ENCODE measurements at places on chromosomes 12 and 14.

DNA sequence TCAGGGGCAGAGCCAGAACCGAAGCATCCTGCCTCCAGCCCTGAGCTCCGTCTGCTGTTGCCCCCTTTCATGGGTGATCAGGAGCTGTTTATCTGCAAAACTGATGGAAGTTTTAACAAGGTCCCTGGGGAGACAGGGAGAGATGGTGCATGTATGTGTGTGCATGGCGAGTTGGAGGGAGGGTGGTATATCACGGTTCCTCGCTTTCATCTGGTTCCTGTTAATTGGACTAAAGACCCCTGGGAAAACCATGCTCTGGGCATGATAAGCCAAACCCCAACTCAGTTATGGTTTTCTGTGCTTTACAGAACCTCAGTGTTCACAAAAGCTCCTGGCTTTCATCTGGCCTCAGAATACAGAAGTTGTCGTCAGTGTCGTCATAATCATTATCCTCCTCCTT lies 133.6 kb downstream of the KSR2 start:
- no peak for DNase-seq

DNA sequence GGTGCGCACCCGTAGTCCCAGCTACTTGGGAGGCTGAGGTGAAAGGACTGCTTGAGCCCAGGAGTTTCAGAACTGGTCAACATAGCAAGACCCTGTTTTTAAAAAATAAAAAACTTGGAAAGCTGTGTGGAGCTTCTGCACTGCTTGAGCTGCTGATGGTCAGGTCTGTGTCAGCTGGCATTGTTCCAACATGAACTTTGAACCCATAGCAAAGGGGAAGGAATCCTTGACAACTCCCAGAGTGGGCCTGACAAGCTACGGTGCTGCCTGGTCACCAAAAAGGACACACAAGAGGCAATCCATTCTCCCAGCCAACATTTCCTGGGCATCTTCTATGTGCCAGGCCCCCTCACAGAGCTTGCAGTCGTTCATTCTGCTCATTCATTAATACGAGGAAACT lies 16.4 kb upstream of the LTBP2 start:
- no peak for DNase-seq

DNA sequence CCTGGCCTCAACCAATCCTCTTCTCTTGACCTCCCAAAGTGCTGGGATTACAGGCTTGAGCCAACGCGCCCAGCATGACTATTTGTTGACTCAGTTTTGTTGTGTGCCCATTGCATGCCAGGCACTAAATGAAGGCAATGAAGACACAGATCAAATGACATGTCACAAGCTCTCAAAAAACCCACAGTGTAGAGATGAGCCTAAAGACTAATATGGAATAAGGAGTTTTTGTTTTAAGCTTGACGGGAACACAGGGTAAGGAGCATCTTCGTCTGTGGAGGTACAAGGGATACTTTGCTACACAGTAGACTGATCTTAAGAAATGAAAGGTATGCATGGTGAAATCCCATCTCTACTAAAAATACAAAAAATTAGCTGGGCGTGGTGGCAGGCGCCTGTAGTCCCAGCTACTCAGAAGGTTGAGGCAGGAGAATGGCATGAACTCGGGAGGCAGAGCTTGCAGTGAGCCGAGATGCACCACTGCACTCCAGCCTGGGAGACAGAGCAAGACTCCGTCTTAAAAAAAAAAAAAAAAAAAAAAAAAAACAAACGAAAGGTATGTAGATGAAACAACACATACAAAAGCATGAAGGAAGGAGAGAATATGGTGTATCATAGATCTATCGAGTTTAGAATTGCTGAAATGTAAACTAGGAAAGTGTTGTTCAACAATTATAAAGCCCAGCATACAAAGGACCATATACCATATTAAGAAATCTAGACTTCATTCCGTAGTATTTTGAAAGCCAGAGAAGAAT lies 122.1 kb upstream of the PTPRB start:
- no peak for DNase-seq

DNA sequence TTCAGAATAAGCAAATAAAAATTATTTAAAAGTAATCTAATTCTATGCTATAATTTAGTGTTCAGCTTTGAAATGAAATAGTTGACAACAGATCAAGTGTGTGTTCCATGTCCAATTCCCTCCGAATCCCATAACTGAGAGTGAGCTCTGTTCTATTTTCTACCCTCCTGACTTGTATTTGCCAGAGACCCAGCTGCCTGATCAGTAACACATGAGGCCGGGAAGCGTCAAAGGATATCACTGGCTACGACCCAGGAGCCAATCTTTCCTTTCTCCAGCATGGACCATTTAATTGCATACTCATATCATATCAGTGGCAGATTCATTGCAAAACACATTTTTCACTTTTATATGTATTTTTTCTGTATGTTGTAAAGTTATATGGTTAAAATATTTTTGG lies 108.8 kb upstream of the TSPAN8 start:
- no peak for DNase-seq

GRCh38 chr14:28381656-28382055 lies 384.9 kb upstream of the FOXG1 start:
- no peak for DNase-seq

DNA sequence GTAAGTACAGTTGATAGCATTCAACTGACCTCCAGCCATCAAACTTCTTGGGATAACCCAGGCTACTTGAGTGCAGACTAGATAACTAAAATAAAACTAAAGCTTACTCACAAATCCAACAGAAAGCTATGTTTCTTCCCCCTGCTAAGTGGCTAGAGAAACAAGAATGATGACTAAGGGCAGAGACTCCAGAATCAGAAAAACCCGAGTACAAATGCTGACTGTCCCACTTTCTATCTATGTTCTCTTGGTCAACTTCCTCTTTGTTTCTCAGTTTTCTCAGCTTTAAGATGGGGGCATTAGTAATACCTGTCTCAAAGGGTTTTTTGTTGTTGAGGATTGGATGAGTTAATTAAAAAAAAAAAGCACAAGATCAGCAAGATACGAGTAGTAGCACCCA lies 6.1 kb upstream of the NUAK1 start:
- no peak for DNase-seq

DNA sequence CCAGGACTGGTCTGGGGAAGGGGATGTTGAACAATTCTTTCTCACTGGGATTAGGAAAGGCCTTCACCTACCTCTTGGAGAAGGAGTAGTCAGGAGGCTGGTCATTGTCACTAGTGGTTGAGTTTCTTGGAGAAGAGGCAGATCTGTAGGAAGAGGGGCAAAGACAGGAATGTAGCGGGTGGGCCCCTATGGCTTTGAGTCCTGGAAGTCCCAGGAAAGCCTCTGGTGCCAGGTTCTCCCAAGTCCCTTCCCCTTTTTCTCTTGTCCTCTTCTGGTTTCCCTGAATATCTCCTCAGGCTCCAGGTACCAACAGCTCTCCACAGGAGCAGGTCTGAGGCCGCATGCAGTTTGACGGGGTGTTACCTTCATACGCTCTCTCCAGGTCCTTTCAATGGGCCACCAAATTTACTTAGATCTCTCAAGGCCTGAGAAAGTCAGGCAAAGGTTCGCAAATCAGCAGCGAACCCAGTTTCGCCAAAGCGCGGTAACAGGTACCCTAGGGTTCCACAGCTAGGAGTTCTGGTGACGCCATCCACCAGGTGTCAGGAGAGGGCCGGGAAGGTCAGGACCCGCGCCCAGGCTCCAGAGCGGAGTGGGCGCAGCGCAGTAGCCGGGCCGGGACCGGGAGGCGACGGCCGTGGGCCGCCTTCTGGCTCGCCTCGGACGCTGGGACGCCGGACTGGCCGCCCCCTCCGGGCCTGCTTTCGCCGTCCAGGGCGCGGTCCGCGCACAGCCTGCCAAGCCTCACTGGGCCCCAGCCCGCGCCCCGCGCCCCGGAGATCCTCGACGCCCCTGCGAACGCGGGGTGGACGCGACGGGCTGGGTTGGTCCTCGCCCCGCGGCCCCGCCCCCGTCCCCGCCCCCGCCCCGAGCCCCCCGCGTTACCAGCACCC lies 795 bp downstream of the SMAGP start:
- DNase-seq = no peak

DNA sequence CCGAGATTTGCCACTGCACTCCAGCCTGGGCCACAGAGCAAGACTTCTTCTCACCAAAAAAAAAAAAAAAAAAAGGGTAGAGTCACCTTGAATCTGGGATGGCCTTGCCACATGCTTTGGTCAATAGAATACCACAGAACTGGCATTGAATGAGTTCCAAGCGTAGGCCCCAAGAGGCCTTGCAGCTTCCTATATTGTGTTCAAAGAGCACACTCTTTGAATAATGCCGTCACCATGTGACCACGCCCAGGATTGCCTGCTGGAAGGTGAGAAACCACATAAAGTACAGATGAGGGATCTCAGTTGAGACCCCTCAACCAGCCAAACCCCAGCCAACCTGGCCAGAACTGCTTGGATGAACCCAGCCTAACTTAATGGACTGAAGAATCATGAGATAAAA lies 239.2 kb upstream of the AMIGO2 start:
- DNase-seq = no peak

- no peak for DNase-seq
Observed at GRCh38 chr12:92927055-92927435, 2.0 kb downstream of the EEA1 start.

GRCh38 chr12:121190523-121191031 lies 19.4 kb upstream of the P2RX4 start:
- peak; percentile 91 for DNase-seq

DNA sequence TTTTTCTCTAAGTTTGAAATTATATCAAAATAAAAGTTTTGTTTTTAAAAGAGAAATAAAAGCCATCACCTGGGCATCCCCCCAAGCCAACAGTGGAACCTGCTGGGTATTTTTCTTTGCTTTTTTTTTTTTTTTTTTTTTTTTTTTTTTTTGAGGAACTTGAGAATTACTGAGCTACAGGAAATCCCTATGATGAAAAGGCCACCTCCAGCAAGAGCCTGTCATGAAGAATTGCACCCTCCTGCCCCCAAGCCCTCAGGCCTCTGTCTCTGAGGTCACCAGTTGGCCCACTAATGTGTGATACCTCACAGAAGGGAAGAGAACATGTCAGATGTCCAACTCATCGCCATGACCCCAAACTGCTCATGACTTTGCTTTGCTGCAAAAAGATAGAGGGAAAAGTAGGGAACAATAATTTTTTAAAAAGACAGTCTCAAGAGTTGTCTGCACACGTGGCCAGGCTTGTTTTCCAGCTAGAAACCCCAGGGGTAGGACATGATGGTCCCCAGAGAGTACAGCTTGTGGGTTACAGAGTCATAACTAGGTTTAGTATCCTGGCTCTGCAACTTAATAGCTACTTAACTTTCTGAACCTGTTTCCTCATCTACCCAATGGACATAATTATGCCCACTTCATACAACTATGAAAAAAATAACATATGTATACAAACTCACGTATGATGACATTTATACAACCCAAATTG lies 124.3 kb upstream of the EGLN3 start:
- no peak for DNase-seq

GRCh38 chr12:82756303-82756702 lies 69.6 kb downstream of the TMTC2 start:
- no peak for DNase-seq

DNA sequence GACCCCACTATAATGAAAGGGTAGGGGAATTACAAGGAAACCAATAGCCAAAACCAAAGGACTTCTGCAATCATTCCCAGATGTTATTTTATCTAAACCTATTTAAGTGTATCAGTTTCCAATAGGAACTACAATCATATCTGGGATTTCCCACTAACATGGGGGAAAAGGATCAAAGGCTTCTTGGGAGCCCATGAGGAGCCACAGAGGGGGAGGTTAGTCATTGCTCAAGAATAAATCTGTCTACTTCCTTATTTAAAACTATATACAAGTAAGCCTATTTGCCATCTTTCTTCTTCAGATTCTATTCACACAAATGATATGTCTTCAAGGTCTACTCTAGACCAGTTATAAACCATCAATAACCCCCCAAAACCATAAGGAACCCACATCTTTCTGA lies 33.1 kb downstream of the FGD6 start:
- no peak for DNase-seq

DNA sequence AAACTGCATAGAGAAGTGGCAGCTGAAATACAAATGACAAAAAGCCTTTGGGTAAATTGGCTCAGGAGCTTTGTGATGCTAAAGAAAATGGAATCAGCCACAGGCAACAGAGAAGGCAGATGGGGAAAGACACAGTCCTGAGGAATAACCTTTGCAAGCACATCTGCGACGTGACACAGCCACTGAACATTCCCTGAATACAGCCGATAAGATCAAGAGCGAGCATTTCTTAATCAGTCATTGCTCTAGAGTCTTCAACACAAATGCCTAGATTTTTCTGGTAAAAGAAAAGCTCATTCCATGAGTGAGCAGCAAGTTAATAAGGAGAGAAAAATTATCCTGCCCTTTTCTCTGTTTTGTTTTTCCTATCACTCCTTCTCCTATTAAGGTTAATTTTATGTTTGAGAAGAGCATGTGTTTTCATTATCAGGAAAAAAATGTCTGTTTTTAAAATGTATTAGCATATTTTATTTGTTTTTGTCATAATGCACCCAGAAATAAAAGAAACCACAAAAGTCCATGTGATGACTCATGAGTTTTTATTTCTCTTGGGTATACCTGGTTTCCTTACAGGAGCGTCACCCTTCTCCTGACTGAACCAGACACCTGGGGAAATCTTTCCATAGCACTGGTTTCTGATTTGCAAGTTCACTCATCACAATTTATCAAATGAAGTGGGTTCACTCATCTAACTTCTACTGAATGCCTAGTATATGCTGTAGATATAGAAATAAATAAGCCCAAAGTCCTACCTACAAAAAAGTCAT lies 45.4 kb upstream of the PCED1B start:
- no peak for DNase-seq

Measured in fibroblast of skin of left biceps (primary cell).